ENCODE measurements at places on chromosomes 2 and 18. TPM values are rescaled to one million over a fixed set of nuclear protein-coding genes. Genes with fewer than 3 reads are reported as not detected.
A peak's percentile ranks its signal among the peaks of the same experiment; 100 is the strongest.

MEX3C gene
- 14.0 TPM for total RNA-seq

RPIA gene
- total RNA-seq, result 41.2 TPM

SIX3 gene
- total RNA-seq, result not detected

KLF11 gene
- 13.4 TPM for total RNA-seq

COLEC11 gene
- total RNA-seq, result 2.9 TPM

GRCh38 chr18:11883153-11883552, 25.0 kb downstream of the MPPE1 start:
- H3K36me3 ChIP-seq, result 0 out of 3 replicates have a peak, but pooled peaks cover 2% of the 10 kb centered on the region
- no peaks in the 10 kb centered on the region for H3K27me3 ChIP-seq
- DNase-seq, result no peak
- no peak overlapping the region for H3K27ac ChIP-seq
- H3K4me3 ChIP-seq, result no peak overlapping the region

DNA sequence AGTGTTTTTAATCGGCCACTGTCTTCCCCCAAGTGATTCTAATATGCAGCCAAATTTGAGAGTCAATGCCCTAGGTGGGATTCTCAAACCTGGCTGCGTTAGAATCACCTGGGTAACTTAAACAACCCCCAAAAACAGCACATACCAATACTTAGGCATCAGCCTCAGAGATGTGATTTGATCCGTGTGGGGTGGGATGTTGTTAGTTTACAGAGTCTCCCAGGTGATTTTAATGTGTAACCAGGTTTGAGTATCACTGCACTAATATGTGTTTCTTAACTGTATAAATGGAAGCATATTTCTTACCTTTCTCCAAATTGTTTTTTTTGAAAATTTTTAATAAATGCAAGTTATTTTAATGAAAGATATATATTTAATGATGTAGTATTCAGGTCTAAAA, 135.4 kb downstream of the PLCL1 start:
- H3K4me3 ChIP-seq, result no peak overlapping the region
- DNase-seq, result no peak
- no peaks in the 10 kb centered on the region for H3K36me3 ChIP-seq
- H3K27me3 ChIP-seq, result no peaks in the 10 kb centered on the region

GRCh38 chr2:53905396-53905795, 45.6 kb upstream of the GPR75 start:
- no peak for DNase-seq
- peaks cover 90% of the 10 kb centered on the region for H3K36me3 ChIP-seq
- no peak overlapping the region for H3K27ac ChIP-seq
- no peaks in the 10 kb centered on the region for H3K4me1 ChIP-seq
- H3K4me3 ChIP-seq, result no peak overlapping the region

DNA sequence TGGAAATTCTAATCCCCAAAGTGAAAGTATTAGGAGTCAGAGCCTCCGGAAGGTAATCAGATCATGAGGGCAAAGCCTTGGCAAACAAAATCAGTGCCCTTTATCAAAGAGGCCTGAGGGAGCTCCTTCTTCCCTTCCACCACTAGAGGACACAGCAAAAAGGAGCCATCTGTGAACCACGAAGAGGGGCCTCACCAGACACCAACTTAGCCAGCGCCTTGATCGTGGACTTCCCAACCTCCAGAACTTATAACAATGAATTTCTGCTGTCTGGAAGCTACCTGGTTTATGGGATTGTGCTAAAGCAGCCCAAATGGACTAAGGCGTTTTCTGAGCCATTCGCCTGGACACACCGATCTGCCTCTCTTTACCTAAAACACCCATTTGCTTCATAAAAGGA, 133.1 kb downstream of the EIPR1 start:
- no peak overlapping the region for H3K27ac ChIP-seq
- no peaks in the 10 kb centered on the region for H3K4me1 ChIP-seq
- H3K36me3 ChIP-seq, result 0 out of 3 replicates have a peak, but pooled peaks cover 3% of the 10 kb centered on the region
- no peak overlapping the region for H3K4me3 ChIP-seq
- no peaks in the 10 kb centered on the region for H3K27me3 ChIP-seq

GRCh38 chr2:197893403-197894177, 89.2 kb downstream of the PLCL1 start:
- no peaks in the 10 kb centered on the region for H3K36me3 ChIP-seq
- H3K27ac ChIP-seq, result peak overlapping the region; percentile 77
- H3K27me3 ChIP-seq, result no peaks in the 10 kb centered on the region
- peak overlapping the region; percentile 5 for H3K4me3 ChIP-seq

DNA sequence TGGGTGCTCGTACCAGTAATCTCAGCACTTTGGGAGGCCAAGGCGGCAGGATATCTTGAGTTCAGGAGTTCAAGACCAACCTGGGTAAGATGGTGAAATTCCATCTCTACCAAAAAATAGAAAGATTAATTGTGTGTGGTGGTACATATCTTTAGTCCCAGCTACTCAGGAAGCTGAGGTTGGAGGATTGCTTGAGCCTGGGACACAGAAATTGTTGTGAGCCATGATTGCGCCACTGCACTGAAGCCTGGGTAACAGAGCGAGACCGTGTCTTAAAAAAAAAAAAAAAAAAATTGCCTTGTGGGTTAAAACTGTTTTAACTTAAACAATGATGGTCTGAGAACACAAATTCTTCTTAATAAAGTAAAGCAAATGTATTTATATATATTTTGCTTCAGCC, 49.6 kb downstream of the ATP9B start:
- H3K4me3 ChIP-seq, result no peak overlapping the region
- H3K27ac ChIP-seq, result no peak overlapping the region
- DNase-seq, result no peak
- no peaks in the 10 kb centered on the region for H3K27me3 ChIP-seq
